NCI-H2029 (cell line): ENCODE measurements at places on chromosomes 4 and X.

DNA sequence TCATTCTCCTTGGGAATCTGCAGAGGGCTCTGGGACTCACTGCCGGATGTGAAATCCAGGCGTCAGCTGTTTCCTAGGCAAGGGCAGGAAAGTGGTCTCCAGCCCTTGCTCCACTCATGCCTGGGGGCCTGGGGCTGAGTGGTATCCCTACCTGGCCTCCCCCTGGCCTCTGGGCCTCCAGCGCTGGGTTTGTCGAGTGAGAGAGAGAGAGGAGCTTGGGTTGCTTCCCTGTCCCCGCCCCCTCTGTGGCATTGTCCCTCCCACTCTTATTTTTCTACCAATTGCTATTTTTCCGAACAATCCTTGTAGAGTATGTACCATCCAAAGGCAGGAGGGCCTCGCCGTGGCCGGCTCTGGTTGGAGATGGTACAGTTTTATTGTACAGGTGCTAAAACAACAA, 53.1 kb downstream of the ELF4 start:
- DNase-seq: no peak

DNA sequence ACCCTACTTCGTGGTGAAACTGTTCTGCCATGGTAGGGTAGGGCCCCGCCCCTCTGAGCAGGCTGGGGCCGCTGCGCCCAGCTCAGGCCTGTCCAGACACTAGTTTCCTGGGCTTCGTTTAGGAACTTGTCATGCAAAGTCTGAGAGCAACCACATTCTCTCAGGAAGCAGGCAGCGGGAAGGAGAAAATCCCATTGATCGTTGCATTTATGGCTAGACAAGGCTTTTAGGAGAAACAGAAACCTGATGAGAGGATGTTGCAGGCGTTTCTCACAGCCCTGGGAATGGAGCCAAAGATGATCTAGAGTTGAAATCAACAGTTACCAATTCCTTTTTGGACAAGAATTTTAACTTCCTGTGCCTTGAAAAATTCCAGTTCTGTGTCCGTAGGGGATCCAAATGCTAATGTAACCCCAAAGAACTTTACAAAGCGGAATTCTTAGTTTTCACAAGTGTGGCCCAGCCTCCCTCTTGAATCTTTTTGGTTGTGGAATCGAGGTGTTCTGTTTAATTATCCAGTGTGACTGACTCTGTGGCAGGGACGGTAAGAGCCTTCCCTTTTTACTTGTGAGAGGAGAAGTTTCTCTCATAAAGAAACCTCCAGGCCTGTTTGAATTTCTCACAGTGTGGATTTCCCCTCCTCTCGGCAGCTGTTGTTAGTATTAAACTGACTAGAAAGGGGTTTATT, 4.5 kb upstream of the CXCL9 start:
- DNase-seq: no peak

GRCh38 chrX:149521438-149521837, 16.3 kb upstream of the IDS start:
- no peak for DNase-seq

DNA sequence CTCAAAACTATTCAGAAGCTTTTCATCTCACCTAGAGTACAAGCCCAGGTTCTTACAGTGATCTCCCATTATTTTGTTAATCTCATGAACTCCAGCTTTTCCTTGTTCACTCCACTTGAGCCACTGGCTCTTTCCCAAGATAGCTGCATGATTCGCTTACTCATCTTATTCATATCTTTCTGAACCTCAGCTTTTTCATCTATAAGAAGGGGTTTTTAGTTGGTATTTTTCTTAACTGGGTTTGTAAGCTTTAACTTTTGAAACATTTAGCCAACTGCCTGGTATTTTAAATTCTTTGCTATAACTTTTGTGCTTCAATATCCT, 24.0 kb downstream of the GIMD1 start:
- no peak for DNase-seq

- DNase-seq: no peak
Observed at GRCh38 chr4:86220121-86220520, 139.7 kb downstream of the MAPK10 start.

DNA sequence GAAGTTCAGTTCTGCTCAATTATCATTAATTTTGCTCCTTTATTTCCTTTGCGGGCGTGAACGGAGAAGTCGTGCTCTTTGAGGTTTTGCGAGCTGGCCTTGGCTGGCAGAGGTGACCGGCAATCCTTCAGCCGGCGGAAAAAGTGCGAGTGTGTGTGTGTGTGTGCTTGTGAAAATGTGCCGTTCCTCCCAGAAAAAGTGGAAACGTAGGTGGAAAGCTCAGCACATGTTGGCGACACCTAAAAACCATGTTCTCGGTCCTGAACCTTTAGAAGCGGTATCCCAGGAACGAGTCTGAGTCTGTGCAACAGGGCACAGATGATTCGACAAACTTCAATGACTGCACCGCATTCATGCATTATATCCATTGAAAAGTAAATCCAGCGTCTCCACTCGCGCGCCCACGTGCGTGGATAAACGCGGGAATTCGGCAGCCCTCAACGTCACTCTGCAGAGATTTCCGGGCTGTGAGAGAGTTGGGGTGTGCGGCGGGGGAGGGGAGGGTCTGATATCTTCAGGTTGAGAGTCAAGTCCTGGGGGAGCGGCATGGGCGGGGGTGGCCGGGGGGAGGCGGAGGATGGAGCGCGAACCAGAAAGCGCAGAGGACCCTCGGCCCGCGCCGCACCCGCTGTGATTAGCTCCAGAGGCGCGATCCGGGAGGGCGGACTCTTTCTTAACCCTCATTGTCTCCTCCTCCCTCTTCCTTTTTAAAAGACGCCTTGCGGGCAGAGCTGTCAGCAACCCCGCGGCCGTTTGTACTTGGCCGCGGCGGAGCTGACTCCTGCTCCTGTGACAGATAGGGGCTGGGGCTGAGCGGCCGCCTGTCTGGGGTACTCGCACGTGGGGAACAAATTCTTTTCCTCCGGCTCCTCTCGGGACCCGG, at the start of gene SHISA3:
Gene SHISA3, plus strand, starts transcription at position 737 of the 883 bp plus-strand sequence. CDS start 569 bp downstream, outside the sequence.
- DNase-seq: no peak

DNA sequence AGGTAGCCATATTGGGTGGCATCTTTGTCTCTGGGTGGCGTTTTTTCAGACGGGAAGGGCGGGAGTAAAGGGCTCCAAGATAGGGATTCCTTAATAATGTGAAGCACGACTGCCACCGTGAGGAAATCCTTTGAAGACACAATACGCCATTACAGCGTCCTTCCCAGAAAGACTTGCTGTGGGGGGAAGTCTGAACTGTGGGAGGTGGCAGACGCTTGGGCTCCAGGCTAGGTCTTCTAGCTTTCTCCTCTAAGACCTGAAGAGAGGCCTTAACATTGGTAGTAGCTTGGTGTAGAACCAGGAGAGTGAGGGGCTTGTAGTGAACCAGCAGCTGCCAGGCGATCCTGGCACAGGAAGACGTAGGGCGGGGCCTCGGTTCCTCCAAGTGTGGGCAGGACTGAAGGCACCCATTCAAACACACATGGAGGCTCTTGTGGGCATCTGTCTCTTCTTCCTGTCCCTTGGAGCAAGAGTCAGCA, 197.3 kb downstream of the OR13H1 start:
- no peak for DNase-seq

GRCh38 chr4:37973441-37973840, 13.2 kb downstream of the PTTG2 start:
- DNase-seq: no peak

DNA sequence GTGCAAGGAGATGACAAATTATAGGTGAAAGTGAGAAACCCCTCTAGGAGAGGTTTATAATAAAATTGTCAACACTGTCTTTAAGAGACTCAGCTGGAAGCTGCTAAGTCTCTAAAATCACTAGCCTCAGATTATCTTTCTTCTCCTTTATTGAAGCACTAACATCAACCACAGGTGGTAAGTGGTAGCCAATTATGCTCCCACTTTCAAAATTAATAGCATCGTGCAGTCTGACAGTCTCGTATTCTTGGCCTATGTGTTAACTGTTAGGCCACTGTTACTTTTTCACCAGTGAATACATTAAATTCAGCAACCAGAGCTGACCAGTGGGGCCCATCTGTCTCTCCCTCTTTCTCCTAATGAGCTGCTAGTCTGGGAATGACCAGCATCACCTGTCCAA, 674.1 kb downstream of the RAPGEF2 start:
- DNase-seq: no peak

DNA sequence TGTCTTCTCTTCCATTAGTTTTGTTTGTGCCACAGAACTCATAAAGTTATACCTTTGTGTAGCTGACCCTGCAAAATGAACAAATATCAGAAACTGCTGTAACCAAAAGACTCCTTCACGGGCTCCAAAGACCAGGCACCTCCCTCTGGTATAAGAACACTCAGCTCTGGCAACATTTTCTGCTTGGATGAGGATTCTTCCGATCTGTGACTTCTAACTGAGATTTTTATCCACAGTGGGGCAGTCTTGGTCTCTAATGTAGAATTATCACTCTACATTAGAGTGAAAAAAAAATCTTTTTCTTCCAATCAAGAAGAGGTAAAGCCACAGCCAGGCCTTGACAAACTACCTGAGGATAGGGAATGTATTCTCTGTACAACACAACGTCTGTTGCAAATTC, 38.5 kb upstream of the PRSS48 start:
- no peak for DNase-seq

GRCh38 chr4:41423117-41423516, 114.8 kb upstream of the LIMCH1 start:
- no peak for DNase-seq

DNA sequence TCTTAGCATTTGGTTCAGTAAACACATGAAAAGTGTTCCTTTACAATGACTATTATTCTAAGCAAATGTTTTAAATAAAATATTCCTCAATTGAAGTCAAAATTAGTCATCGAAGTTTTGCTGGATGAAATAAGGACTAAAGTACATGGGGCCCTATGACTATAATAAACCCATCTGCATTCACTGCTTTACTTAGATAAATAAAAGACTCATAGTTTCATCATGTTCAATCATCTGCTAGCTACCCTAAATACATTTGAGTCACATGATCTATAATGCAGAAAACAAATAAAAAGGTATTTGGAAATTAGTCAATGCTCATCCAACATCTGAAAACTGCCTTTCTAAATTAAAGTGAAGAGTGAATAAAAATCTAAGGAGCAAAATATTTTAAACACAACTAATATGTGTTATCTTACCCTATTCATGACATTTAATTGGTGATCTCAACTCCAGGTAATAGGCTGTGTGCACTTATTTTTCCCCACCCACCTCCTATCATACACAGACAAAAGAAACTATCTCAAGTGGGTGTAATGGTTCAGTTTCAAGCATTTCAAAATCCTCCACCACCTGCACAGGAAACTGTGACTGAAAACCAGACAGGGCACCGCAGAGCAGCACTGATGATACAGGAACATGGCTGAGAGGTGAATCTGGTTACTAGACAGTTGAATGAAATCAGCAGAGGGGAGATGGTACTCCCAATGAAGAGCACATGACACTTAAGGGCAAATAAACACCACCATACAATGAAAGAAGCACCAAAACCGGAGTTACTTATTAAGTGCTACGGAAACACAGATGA, 78.6 kb downstream of the CAMK2D start:
- peak; percentile 68 for DNase-seq

GRCh38 chr4:101846550-101846949, 56.0 kb downstream of the BANK1 start:
- no peak for DNase-seq

DNA sequence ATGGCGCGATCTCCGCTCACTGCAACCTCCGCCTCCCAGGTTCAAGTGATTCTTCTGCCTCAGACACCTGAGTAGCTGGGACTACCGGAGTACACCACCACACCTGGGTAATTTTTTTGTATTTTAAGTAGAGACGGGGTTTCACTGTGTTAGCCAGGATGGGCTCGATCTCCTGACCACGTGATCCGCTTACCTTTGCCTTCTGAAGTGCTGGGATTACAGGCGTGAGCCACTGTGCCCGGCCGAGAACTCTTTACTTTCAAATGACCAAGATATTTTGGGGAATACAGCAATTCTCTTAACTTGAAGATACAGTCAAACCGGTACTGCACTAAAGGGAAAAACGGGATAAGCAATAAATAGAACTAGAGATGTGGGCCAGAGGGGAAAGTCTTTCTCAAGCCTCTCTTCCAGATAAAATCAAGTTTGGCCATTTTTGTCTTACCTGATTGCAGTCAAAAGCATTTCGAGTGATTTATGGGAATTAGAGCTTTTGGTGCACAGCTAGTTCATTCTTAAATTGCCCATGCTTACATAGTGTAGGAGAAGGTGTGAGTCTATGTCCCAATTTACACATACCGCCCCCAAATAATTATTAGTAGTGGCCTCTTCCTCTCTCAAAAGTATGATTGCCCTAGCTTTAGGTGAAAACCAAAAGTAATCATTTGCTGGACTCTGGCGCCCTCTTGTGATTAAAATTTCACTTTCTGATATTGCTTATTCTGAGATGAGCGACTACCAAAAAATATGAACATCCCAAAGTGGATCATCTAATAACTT, 53.2 kb upstream of the ABCG2 start:
- DNase-seq: peak; percentile 13

GRCh38 chrX:20091499-20091898, 25.2 kb downstream of the MAP7D2 start:
- DNase-seq: no peak

- DNase-seq: no peak
Observed at GRCh38 chrX:132533409-132533808, 44.6 kb upstream of the MBNL3 start.
